ENCODE measurements at places on chromosomes 6 and 20. TPM values are rescaled to one million over a fixed set of nuclear protein-coding genes. Genes with fewer than 3 reads are reported as not detected.

The SDCBP2 gene
- total RNA-seq = 3.9 TPM

The PNLDC1 gene
- total RNA-seq = 0.30 TPM

The PAX1 gene
- total RNA-seq = not detected

The GUCA1A gene
- not detected for total RNA-seq

The SIRPD gene
- not detected for total RNA-seq

The MYCT1 gene
- total RNA-seq = 133 TPM

The THBD gene
- 32.7 TPM for total RNA-seq

The PLEKHG1 gene
- 32.2 TPM for total RNA-seq

The ELOVL2 gene
- not detected for total RNA-seq

The RXRB gene
- total RNA-seq = 18.5 TPM

The SLC23A2 gene
- 9.7 TPM for total RNA-seq

The NFATC2 gene
- 0.65 TPM for total RNA-seq

The MUC22 gene
- total RNA-seq = not detected

The ASIP gene
- not detected for total RNA-seq

The ZNF831 gene
- total RNA-seq = not detected

The BMP7 gene
- total RNA-seq = not detected

The PRICKLE4 gene
- total RNA-seq = 1.5 TPM

The C20orf141 gene
- total RNA-seq = not detected

The CAGE1 gene
- 0.15 TPM for total RNA-seq

The COL10A1 gene
- not detected for total RNA-seq

The GPANK1 gene
- 10.7 TPM for total RNA-seq

The BPIFB1 gene
- total RNA-seq = not detected

The ANGPT4 gene
- total RNA-seq = not detected

The DDO gene
- 1.1 TPM for total RNA-seq

The DNAAF9 gene
- total RNA-seq = 8.4 TPM

The TMEM14B gene
- total RNA-seq = 106 TPM

The DHX35 gene
- total RNA-seq = 10.4 TPM

The MAP1LC3A gene
- total RNA-seq = 15.8 TPM

The LINC00237 gene
- total RNA-seq = not detected

The OR2J2 gene
- total RNA-seq = not detected

The ADGB gene
- total RNA-seq = not detected

The FOXC1 gene
- 5.2 TPM for total RNA-seq

The EPHA7 gene
- 0.97 TPM for total RNA-seq

The RAET1L gene
- total RNA-seq = not detected
